ENCODE measurements at places on chromosomes 2 and 18.

GRCh38 chr2:11498543-11499034, 32.6 kb upstream of the E2F6 start:
- no peak for DNase-seq

GRCh38 chr2:25161055-25161781, 7.2 kb downstream of the POMC start:
- DNase-seq: no peak

- DNase-seq: peak; percentile 22
These were observed 124.8 kb downstream of the NUP35 start for GRCh38 chr2:183248866-183249567.

GRCh38 chr2:168895771-168896170, 5.3 kb upstream of the G6PC2 start:
- DNase-seq: no peak

- DNase-seq: peak; percentile 25
These were observed 140.3 kb downstream of the TRIB2 start for GRCh38 chr2:12856934-12857601.

DNA sequence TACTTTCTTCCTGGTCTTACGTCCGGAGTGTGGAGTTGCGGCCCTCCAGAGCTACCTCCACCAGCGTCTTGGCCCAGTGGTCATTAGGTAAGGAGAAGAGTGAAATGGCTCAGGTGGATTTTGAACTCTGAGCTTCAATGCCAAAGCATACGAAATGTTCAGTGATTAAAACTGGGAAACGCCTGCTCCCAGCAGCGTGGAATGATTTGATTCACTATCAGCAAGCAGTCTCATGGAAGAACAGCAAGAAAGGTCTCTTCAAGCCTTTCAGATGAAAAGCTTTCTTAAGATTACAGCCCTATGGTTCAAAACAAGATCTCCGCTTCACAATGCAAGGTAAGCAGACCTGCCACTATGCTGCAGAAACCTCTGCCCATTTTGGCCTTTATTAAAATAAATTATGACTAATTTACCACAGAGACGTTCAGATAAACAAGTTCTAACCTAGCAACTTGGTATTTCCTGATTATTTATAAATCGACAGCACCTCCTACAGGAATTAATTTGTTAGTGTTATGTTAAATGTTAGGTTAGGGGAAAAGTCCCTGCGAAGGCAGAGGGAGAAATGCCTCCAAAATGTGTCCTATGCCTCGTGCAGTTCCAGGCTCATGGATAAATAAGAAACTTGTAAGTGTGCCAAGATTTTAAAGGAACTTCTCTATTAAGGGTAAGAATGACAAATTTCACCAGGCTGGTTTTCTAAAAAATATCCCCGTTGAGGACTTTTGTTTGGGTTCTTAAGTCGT, 10.1 kb downstream of the SP9 start:
- no peak for DNase-seq

All from HTR-8/SVneo (cell line).